ENCODE measurements at places on chromosomes 12 and 14. TPM values are rescaled to one million over a fixed set of nuclear protein-coding genes. Genes with fewer than 3 reads are reported as not detected.

TBC1D30 gene
- total RNA-seq: 29.1 TPM

CKAP4 gene
- 230 TPM for total RNA-seq

LALBA gene
- total RNA-seq: not detected

FKBP11 gene
- total RNA-seq: 21.0 TPM

CCDC60 gene
- total RNA-seq: not detected

SIX1 gene
- total RNA-seq: 1.2 TPM

TSPAN11 gene
- total RNA-seq: 3.2 TPM
